ENCODE measurements at places on chromosomes 12 and 14.

- no peak for DNase-seq
Measured at GRCh38 chr14:20970647-20970982, 15.3 kb downstream of the RNASE2 start.

- DNase-seq: no peak
Measured at GRCh38 chr12:91506452-91506851, 323.8 kb upstream of the DCN start.

DNA sequence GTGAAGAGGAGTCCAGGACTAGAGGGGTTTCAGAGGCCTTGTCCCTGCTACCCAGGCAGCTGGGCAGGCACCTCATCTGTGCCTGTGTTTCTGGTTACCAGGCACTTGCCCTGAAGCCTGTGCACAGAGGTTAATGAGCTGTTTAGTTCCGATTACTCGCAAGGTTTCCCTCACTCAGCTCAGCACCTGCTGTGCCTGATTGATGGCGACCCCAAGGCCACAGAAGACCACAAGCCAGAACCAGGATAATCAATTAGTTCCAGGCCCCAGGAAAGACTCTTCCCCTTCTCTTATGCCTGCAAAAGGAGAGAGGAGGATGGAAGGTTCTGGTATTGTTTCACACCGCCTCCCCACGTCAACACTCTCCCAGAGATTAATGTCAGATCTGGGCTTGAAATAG lies 88.8 kb upstream of the NOS1 start:
- DNase-seq: no peak

- no peak for DNase-seq
Measured at GRCh38 chr12:79982086-79983062, 47.5 kb upstream of the PPP1R12A start.

DNA sequence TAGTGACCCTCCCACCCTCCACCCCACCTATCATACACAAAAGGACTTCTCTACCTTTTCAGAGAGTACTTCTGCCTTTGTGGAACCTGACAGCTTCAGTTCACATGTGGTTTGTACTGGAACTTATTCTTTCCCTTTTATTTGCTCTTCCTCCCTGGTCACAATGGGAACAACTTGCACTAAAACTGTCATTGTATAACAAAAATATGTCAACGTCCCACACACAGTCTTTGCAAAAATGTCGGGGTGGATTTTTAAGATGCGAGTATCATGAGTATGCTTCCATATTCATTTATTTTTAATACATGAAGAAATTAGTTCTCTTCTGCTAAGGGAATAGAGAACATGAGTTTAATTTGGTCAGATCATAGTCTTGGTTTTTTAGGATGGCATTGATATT lies 45.6 kb upstream of the NELL2 start:
- no peak for DNase-seq

DNA sequence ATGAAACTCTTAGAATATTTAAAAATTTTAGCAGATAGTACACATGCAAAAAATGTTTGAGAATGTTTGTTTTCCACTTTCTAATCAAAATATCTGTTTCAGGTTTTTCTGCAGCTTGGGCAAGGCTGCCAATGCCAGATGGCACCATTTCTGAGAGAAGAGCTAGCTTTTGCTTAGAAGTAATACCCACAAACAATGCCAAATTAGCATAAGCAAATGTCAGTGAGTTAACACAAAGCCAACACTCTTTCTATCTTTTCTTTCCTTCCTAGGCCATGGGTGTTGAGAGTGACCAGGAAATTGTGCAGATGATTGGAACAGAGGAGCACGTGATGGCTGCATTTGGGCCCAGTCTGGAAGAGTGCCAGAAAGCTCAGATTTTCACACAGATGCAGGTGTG lies 35.2 kb downstream of the POLR3B start:
- DNase-seq: no peak

DNA sequence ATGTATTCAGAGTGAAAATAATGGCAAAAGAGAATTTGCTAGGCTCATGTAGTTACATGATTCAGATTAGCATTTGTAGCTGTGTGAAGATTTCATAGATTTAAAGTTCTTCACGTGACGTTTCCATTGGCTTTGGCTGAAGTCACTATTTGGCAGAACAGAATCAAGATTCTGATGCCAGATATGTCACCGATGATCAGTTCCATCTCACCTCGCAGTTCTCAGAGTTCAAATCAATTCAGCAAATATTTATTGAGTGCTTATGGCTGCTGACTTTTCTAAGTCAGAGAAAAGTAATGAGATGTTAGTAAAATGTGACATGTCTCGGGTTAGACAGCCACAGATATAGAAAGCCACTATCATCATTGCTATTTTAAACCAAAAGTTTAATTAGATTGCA lies 28.4 kb downstream of the ALX1 start:
- DNase-seq: no peak

GRCh38 chr14:22210026-22210425 lies 379.0 kb downstream of the DAD1 start:
- no peak for DNase-seq

- no peak for DNase-seq
Measured at GRCh38 chr14:103728721-103729120, 13.1 kb downstream of the ZFYVE21 start.

DNA sequence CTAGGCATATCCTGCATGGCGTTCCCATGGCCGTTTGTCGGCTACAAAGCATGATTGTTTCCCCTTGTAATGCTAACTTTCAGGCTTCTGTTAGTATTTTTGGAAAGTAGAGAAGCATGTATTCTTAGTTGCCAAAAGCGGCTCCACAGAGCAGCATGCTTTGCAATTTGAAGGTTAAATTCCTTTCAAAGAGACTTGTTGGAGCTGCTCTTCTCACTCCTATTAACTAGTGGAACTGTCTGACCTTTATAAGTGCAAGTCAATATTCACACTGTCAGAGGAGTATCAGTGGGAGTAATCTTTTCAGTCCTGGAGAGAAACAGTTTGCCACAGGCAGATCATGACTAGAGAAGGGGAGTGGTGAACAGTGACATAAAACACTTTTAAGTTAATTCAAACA lies 656.1 kb upstream of the NOVA1 start:
- DNase-seq: no peak

GRCh38 chr12:105235732-105236476 lies at the start of gene APPL2:
Gene APPL2 (minus strand): TSS chr12:105236174. CDS start chr12:105236012, 162 bp downstream.
- peak; percentile 92 for DNase-seq

DNA sequence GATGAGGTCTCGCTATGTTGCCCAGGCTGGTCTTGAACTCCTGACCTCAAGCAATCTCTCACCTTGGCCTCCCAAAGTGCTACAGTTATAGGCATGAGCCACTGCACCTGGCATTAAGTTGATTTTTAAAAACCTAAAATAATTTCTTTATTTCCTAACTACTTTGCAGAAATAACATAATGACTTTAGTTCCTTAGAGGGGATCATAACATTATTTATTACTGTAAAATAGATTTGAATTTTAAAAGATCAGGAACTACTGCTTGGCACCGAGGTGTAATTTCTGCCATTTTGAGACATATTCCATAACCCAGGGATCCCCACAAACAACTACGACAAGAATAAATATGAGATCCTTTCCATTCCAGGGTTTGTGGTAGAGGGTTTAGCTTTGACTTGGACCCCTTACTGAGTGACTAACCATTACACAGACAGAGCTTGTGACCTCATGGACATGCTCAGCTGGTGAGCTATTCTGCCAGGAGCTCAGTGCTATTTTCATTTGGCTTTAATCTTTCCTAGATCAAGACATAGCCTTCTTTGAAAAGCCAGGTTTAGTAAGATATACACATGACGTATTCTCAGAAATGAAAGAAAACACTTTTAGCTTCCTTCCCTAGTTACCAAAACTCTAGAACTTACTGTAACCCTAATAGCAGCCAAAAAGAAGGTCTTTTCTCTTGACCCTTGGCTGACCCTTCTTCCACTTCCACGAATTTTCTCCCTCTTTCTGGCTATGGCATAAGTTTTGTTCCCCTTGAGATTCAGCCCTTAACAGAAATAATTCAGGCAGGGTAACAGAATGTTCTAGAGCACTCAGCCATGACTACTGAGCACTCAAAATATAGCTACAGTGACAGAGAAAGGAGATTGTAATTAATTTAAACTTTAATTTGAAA lies 75.1 kb upstream of the NUDT4 start:
- DNase-seq: no peak

- DNase-seq: no peak
Measured at GRCh38 chr14:50964683-50965390, 20.6 kb upstream of the PYGL start.

DNA sequence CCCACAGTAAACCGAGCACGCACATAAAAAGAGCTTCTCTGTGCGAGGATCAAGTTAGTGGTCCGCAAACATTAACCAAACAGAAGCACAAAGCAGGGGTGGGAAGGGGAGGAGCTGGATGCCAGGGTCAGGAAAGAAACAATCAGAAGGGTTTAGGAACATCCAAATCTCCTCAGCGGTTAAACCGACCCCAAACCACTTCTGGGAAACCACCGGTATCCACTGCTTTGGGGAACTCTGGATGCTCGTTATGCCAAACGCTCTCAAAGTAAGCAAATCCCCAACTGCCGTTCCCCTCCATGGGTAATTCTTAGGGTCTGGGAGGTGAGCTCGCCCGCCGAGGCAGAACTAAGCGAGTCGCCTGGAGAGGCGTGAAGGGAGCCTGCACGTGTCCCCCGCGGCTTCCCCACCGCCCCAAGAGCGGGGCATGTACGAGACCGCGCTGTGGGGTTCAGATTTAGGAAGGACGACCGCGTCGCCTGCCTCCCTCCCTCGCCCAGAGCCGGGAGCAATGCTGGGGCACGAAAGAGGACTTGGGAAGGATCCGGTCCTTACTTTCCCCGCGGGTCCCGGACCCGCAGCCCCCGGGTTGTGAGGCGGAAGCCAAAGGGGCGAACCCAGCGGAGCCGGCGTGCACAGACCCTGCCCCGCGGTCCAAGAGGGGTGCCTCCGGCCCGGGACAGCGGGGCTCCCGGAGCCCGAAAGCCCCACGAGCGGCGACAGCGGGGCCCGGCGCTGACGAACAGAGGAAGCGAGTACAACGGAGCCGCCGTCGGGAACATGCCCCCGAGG lies 711 bp downstream of the SBNO1 start:
- peak; percentile 19 for DNase-seq
